ENCODE measurements at places on chromosomes 5 and 9.
A peak's percentile ranks its signal among the peaks of the same experiment; 100 is the strongest.

DNA sequence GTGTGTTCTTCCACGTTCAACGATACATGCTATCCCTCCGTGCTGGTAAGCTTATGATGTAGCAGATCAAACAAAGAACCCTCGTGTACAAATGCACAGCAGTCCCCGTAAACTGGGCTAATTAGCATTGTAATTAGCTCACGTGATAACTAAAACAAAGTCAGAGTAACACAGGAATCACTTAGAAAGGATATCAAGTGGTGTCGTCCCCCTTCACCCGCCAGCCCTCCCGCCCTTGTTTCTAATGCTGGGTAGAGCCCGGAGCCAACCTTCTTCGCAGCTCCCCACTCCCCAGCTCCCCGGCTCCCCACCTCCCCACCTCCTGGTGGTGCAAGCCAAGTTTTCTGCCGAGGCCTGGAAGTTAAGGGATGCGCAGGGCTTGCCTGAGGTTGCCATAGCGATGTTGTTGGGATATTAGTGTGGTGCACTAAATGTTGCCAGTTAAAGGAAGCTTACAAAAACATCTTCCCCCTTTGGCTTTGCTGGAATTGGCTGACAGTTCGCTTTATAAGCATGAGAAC lies 357.9 kb upstream of the CCNH start:
- DNase-seq = no peak

DNA sequence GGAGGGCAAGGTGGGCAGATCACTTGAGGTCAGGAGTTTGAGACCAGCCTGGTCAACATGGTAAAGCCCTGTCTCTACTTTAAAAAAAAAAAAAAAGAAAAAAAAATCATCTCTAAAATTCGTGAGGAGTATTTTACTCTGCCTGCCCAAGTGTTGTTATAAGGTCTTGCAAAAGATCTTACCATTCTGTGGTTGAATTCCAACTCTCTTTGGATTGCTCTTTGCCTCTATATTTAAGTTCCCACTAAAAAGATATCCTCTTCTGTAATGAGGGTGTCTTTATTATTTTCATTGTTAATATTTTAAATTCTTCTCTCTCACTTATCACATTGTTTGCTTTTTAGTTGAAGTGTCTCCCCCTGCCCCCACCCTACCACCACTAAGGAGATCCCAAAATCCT lies 33.4 kb downstream of the CREBRF start:
- DNase-seq = no peak

DNA sequence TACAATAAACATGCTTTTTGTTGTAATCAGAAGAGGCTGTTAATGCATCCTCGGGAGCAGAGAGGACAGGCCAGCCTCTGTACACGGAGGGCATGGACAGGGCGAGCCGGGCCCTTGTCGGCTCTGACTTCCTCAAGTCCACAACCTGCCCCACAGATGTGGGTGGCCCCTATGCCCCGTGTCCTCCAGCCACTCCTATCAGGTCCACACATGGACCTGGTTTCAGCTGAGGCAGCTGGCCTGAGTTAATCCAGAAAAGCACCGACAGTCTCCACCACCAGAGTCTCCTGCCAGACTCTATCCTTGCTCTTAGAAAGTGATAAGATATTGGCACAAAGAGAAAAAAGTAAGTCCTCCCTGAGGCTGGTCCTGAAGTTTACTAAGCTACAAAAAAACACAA lies 52.4 kb upstream of the PHYKPL start:
- DNase-seq = no peak

GRCh38 chr5:41820150-41820549 lies 50.1 kb downstream of the OXCT1 start:
- no peak for DNase-seq

GRCh38 chr5:102216678-102217077 lies 79.4 kb downstream of the SLCO4C1 start:
- no peak for DNase-seq

DNA sequence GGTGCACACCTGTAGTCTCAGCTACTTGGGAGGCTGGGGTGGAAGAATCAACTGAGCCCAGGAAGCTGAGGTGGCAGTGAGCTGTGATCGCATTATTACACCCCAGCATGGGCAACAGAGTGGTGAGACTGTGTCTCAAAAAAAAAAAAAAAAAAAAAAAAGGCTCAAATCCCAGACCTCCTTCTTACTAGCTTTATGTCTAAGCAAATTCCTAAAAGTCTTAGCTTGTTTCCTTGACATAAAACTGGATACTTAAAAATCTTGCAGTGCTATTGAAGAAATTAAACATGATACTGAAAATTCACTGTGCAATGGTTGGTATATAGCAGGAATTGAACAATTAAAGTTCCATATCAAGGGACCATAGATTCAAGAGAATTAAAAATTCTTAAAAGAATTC lies 45.0 kb downstream of the PCDHGC5 start:
- no peak for DNase-seq

GRCh38 chr5:90233476-90233875 lies 176.1 kb downstream of the CETN3 start:
- no peak for DNase-seq

DNA sequence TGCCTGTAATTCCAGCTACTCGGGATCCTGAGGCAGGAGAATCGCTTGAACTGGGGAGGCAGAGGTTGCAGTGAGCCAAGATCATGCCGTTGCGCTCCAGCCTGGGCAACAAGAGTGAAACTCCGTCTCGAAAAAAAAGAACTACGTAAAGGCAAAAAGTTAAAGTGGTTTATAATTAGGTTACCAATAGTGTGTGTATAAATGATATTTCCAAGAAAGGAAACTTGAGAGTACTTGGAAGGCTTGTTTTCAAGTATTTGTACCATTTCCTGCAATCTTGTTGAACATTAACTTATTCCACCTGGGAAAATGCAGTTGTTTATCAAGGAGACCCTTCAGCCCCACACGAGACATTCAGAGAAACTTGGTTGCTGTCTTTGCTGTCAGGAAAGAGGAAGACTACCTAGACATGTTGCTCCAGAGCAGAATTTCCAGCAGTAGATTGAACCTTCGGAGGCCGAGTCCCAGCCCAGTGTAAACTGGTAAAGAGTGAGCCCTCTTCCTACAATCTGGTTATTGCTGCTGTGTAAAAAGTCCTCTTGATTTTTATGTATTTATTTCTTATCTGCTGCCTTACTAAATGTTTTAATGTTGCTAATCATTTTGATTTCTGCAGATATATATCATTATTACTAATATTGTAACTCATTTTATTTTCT lies 30.1 kb downstream of the STXBP1 start:
- DNase-seq = no peak

DNA sequence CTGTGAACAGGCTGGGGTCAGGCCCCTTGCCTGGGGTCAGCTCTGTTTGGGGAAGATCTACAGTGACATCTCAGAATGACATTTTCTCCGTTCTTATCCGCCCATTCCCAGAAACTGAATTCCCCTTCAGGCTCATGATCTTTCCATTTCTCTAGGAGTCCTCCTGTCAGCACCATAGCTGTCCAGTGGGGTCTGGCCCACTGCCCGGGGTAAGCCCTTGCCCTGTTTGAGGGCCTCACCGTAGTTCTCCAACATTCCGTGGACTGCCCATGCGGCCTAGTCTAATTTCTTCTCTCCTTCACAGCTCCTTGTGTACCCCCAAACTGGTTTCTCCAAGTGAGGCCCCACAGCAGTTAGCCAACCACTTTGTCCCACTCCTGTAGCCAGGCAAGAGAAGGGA lies 68.4 kb downstream of the ENTREP1 start:
- DNase-seq = no peak

DNA sequence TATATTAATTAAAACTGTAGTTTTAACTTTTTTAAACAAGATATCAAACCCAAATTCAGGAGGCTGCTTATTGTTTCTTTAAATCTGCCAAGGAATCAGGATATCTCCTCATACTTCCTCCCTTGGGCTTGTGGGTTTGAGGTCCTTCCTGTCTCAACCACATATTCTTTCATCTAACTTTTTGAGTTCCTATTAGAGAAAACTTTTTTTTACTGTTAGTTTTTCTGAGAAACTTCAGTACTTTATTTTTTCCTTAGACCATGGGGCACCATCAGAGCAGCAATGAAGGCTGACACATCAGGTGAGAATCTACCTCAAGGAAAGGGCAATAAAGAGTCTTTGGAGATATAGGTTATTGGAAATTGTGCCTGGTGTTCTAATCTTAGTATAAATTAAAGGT lies 56.7 kb downstream of the TSSK1B start:
- no peak for DNase-seq

DNA sequence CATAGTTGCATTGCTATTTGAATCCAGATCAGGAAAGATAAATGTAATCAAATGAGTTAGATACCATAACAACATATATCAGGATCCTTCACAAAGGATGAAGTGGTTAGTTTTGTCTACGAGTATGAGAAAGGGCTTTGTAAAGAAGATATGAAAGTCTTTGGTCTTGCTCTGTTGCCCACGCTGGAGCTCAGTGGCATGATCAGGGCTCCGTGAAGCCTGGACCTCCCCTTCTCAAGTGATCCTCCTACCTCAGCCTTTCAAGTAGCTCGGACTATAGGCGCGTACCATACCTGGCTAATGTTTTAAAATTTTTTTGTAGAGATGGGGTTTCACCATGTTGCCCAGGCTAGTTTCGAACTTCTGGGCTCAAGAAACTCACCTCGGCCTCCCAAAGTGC lies 1.8 kb downstream of the SMC5 start:
- no peak for DNase-seq

DNA sequence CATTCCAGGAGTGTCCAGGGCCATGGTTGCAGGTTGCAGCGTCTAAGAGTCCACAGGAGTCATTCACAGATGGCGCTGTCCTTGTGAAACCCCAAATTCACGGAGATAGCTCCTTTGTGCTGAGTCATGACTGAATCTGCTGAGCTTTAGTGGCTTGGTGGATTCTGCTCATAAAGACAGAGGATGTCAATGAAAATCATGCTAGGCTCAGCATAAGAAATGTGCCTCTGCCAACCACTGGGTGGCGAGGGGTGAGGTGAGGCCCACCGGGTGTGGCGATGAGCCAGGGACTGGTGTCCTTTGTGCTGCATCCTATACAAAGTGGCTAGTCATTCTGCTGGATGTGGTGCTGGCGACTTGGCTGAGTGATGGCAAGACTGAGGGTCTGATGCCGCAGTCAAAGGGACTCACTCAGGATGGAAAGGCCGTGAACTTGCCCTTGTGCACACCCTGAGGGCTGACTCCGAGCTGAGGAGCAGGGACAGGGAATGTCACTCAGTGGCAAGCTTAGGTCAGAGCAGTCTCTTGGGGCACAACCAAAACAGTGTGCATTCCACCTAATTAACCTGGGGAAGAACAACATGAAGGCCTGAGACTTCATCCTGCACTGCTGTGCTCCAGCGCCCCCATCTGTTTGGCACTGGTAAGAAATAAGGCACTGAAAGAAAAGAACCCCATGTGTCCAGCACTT lies 71.5 kb downstream of the DAP start:
- peak; percentile 40 for DNase-seq

DNA sequence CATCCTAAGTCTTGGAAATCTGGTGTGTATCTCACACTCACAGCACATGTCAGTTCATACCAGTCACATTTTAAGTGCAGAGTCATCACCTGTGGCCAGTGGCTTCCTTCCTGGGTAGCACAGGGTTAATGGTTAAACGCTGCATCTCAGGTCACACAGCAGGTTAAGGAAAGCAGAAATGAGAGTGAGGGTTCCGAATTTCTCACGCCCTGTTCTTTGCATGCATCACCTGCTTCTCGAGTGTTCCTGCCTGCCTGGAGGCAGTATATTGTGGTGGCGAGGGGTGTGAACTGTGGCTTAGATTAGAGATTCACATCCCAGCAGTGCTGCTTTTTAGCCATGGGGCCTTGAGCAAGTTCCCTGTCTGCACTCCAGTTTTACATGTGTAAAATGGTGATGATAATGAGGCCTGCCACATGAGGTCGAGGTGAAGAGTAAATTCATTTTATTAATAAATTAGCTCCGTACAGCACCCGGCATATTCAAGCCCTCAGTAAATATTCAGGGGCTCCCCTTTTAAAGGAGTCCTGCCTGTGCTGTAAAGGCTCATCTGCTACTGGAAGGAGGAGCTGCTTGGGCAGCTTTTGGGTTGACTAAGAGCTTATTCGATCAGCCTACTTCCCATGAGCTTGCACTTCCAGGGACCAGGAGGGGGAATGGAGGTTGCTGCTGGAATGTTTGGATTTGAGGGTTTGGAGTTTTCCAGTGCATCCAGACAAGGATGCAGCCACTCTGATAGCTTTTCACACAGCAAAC lies 61.1 kb upstream of the SAP30L start:
- DNase-seq = no peak

- no peak for DNase-seq
These were observed 34.6 kb downstream of the HSPA4 start for GRCh38 chr5:133086366-133086875.

GRCh38 chr9:76980566-76980965 lies 38.9 kb upstream of the FOXB2 start:
- DNase-seq = no peak

DNA sequence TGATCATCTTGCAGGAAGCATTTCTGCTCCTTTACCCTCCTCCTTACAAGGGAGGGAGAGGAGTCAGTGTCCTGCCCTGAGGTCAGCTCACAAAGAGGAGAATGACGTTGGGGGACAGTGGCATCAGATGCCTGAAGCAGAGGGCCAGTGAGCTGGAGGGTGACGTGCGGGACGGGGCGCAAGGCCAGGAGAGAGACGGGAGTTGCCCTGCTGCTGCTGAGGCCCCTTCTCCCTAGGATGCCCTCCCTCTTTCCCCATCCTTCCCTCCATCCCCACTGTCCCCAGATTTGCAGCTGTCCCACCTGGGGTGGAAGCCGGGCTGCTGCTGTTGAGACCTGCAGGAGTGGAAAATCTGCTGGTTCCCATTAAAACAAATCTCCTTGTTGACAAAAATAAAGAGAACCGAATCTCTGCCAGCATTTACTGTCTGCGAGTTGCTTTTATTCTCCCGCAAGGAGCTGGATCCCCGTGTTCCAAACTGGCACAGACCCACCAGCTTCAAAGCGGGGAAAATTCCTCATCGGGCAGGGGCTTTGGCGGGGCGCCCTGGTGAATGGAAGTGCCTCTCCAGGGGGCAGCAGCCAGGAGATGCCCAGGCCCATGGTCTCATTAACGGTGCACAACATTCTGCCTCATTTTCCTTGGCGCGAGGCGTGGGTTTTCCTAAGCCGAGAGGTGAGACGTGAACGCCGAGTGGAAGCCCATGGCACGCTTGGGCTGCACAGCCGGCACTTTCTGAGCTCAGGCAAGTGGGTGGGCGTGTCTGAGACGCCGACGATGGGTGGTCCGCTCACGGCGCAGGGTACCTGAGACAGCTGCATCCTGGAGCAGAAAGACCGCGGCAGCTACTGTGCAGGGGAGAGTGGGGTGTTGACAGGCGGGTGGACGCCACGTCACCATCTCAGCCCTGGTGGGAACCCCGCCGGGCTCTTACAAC lies 13.9 kb upstream of the COL5A1 start:
- no peak for DNase-seq

- no peak for DNase-seq
These were observed 784.1 kb downstream of the MAT2B start for GRCh38 chr5:164289526-164289925.

- no peak for DNase-seq
These were observed 23.7 kb upstream of the NPR3 start for GRCh38 chr5:32687499-32687831.

GRCh38 chr5:75706775-75707174 lies 10.5 kb downstream of the POC5 start:
- DNase-seq = no peak

DNA sequence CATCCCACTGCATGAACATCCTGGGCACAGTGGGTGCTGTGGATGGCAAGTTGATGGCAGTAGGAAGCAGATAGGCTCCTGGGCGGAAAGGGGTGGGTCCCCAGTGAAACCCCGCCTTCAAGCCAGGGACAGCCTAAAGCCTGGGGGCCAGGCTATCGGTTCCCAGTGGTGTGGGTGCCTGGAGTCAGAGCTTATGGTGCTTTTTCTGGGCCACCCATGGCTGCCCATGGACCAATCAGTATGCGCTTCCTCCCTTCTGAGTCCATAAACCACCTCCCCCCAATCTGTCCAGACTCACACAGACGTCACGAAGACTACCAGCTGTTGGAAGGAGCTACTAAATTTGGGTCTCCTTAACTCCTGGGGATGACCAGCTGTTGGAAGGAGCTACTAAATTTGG lies 17.5 kb upstream of the ECPAS start:
- no peak for DNase-seq

Measured in hepatic stellate cell (primary cell).